Activated CD4-positive, alpha-beta T cell treated with anti-CD3 and anti-CD28 coated beads, Interleukin-2, amount 50 U/mL, for 24 hours (primary cell): ENCODE measurements at places on chromosomes 12 and 14.

DNA sequence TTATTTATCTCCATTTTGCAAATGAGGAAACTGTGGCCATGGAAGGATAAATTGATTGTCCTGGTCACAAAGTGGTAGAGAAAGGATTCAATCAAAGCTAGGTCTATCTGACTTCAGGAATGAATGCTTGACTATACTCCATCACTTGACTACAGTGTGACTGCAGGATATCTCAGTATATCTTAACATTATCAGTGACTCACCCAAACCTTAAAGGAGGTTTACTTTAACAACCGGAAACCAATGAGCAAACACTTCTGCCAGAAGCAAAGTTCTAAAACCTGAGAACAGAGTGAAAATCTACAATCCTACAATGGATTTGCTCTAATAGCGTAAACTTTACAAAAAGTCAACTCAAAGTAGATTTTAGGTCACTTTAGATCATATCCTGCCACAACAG lies 277.0 kb downstream of the CEP128 start:
- DNase-seq: no peak

DNA sequence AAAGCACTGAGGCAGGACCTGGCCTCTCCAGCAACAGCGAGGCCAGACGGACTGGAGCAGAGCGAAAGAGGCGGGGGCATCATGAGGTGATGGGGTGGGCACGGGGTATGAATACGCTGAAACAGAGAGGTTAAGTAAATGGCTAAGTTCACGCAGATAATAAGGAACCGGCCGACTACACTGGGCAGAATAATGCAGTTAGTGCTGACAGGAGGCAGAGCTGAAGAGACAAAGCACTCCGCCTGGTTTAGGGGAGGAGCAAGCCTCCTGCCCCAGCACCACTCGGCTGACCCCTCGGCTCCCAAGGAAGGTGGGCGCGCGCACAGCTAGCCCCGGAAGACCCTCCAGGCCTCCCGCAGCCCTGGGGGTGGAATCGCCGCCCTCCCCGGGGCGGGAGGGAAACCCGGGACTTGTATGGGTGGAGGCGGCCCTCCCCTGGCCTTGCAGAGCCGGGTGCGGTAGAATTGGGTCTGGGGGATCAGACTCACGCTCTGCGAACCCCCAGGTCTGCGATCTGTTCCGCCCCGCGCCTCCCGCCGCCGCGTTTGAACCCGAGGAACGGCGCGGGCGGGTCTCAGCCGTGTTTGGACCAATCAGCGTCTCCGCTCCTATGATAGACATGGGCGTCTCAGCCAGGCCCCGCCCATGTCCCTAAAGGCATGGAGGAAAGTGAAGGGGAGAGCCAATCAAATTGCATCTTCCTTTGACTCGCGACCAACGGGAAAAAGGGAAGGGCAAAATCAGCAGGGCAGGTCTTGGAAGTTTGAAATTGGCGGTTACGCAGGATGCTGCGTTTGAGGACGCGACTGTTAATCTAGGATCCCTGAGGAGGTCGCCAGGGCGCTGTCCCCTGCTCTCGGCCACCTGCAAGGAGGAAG lies at the start of gene CIT:
TSS of gene CIT (minus strand) at position 560 of the 878 bp plus-strand sequence. CDS start 1,152 bp downstream, outside the sequence.
- peak; percentile 82 for DNase-seq

GRCh38 chr14:104582662-104583061 lies 3.1 kb downstream of the C14orf180 start:
- DNase-seq: no peak

DNA sequence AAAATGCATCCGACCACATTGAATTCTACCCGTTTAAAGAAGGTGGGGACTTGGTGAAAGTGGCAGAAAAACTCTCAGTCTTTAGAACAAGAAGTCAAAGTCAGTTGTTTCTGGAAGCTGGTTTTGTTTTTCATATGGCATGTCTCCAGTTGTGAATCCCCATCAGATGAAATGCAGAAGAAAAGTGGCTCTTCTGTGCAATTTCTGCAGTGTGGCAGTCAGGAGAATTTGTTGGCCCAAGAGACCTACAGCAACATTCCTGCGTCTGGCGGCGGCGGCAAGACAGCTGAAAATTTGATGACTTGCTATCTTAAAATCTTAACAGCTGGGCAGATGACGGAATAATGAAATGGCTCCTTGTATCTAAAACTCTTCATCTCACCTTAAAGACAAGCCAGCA lies 201.5 kb downstream of the FOXN3 start:
- no peak for DNase-seq

DNA sequence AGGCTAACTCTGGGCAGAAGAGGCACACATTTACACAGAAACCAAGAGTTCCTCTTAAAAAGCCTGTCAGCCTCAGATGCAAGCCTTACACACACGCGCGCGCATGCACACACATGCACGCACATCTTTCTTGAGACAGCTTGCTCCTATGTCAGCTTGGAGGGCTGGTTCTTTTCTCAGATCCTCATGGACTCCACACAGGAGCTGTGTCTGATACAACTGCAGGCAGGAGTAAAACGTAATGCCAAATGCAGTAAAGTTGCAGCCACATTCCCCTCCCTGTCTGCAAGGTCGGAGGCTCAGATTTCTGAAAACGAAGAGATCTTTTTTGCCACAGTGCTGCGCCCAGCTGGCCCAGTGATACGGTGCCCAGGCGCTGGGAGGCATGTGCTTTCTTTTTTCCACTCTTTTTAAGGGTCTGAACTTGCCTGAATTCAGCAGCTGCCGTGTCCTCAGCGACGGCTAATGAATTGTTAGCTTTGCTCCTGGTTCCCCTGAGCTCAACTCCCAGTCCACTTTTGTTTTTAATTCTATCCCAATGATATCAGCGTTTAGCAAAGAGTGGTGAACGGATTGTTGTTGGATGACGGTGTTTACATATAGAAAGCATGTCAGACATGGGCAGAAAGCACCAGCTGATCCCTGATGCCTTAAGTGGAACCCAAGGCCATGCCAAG lies 72.9 kb upstream of the FOXN3 start:
- DNase-seq: no peak
